ENCODE measurements at places on chromosomes 11 and 22.

DNA sequence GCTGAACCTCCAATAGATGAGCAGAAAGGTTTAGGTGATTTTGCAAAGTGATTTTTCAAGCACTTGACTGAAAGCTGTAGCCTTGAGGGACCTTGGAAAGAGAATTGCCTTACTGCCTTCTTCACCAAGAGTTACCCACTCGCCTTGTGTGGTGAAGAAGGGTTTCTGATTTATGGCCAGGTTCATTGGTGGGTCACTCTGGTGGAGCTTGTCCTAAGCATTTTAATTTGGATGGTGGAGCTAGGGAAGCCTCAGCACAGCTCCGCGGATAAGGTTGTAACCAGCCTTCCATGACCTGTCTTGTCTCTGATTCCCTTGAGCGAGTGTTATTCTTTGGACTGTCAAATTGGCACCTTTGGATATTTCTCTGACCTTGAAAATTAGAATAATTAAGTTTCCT, 226.4 kb downstream of the FAT3 start:
- no peak for DNase-seq

DNA sequence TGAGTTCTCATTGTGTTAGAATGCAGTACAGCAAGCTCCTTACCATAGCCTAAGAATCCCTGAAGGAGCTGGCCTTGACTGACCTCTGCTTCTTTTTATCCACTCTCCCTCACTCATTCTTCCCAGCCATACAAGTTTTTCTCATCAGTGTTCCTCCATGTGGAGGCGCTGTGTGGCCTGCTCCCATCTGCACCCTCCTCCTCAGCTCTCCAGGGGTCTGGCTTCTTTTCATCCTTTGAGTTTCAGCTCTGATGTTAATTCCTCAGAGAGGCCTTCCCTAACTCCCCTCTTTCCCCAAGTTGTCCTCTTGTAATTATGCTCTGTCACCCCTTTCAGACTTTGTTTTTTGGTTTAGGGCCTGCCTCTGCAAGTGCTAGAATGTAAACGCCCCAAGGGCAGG, 144.8 kb downstream of the WNT7B start:
- no peak for DNase-seq

DNA sequence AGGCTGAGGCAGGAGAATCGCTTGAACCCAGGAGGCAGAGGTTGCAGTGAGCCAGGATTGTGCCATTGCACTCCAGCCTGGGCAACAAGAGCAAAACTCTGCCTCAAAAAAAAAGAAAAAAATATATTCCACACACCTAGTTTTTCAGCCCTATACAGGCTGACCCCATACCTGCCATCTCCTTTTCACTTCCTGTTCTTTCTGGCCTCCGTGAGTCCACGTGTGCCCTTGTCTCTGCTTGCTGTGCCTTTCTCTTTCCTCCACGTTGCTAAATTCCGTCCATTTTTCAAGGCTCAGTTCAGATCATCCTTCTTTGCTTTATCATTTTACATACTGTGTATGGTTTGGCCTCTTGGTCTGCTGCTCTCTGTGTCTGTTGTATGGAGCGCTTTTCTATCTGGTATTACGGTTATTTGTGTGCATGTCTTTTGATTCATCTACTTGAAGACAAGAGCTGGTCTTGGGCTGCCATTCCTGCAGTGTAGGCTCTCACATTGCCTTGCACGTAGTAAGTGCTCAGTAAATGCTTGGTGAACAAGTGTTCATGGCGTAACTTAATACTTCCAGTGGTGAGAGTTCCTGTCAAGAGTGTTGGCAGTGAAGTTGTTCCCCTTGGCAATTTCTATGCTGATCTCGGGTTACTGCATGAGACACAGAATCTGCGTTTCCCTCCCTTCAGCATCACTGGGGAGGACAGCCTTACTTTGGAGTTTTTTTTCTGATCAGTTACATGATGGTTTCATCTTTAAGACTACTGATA, 57.5 kb downstream of the PTPRJ start:
- DNase-seq = no peak

DNA sequence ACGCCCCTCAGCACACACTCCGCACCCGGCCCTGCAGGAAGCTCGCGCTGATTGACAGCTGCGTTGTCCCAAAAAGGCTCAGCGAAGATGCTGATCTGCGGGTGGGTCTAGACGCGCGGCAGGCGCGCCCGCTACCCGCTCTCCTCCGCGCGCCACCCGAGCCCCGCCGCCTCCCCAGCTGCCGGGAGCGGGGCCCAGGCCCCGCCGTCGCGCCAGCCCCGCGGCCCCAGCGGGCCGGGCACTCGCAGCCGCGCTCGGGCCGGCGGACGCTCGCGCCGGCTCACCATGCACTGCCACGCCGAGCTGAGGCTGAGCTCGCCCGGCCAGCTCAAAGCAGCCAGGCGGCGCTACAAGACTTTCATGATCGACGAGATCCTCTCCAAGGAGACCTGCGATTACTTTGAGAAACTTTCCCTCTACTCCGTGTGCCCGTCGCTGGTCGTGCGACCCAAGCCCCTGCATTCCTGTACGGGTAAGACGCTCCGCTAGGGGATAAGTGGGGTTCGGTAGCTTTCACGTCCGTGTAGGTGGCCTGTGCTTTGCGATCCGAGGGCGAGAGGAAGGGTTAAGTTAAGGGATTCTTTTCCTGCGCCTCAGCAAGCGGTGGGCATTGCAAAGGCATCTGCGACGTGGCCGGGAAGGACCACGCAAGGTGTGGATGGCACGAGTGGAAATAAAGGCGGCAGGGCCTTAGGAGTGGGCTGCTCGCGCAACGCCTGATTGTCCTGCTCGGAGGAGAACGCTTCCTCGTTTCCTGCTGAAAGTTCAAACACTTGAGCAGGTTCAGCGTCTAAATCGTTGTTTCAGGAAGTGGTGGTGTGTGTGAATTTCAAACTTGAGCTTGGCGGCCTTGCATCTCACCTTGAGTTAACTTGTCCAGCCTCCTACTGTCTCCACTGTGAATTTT, at the start of gene BARX2:
Gene BARX2 (plus strand): TSS at position 98 of the 907 bp plus-strand sequence. CDS start 188 bp downstream, at position 286.
- peak; percentile 90 for DNase-seq

GRCh38 chr22:50105208-50106100, 15.6 kb downstream of the MOV10L1 start:
- DNase-seq = no peak

- DNase-seq = no peak
Measured at GRCh38 chr11:73384531-73384871, 8.3 kb downstream of the RELT start.

- no peak for DNase-seq
Measured at GRCh38 chr11:123408619-123409455, 21.2 kb upstream of the GRAMD1B start.

DNA sequence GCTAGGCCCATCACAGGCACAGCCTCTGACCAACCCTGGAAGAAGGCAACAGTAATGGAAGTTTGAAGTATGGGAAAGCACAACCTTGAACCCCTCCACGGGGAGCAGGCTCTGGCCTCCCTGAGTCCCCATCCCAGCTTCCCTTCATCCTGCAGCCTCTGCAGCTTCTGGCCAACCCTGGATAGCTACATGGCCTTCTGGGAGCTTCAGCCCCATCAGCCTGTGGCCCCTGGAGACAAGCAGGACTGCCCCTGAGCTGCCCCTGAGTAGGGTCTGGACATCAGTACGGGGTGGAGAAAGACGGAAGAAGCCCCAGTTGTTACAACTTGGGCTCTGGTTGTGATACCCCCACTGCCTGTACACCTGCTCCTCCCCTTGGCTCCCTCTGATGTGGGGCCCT, 113.8 kb upstream of the CD82 start:
- no peak for DNase-seq

GRCh38 chr11:128963744-128964325, 21.2 kb upstream of the TP53AIP1 start:
- DNase-seq = no peak

GRCh38 chr22:50225200-50225969, 19.4 kb downstream of the TUBGCP6 start:
- no peak for DNase-seq

GRCh38 chr11:130476200-130476921, 27.9 kb downstream of the ADAMTS15 start:
- peak; percentile 30 for DNase-seq

GRCh38 chr11:44775366-44775984, 48.7 kb downstream of the TSPAN18 start:
- peak; percentile 77 for DNase-seq

DNA sequence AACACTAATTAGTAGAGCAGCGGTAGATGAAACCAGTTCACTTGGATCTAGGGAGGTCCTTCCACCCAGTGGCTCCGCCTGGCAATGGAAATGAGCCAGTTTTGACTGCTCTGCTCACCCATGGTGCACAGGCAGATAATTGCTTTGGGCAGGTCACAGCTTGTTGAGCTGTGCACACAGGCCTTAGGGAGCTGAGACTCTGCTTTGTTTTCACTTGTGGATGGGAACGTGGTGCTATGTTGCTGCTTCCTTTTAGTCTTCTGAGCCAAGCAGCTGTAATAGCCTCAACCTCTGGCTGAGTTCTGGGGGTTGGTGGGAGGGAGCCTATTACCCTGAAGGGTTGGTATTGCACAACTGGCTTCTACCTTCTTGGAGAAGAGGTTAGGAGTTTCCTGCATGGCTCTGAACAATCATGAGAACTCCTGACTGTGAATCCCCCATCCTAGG, 262.3 kb upstream of the MTNR1B start:
- DNase-seq = no peak

GRCh38 chr22:30324014-30324730, 2.6 kb downstream of the TBC1D10A start:
- DNase-seq = no peak

GRCh38 chr11:110032259-110032658, 60.9 kb upstream of the ZC3H12C start:
- no peak for DNase-seq

DNA sequence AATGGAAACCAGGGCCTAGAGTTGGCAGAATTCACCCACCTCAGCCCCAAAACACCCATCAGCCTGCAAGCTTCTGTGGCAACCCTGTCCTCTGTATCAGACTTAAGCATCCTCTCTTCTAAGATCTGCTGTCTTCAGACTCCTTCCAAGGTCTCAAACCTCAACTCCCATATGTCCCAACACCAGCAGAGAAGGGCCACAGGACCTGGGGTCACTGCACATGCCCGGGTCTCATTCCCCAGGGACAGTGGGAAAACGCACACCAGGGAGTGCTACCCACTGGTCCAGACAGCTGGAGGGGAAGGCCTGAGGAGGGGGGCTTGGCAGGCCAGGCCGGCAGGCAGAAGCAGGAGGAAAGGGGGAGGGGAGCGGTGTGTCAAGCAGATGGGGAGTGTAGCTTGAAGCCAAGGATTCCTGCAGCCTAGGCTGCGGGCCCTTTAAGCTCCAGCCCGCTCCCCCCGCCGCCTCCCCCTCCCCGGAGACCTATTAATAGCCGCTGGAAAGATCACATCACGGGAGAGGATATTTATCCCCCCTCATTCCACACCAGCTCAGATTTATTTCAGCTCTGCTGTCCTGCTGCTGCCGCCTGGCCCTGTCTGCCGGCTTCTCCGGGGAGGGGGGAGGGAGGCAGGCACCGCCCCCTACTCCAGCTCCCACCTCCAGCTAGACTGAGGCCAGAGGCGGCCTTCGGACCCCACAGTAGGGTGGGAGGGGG, 16.7 kb downstream of the BCL9L start:
- DNase-seq = peak; percentile 75

- DNase-seq = no peak
Measured at GRCh38 chr11:133385781-133386180, 146.5 kb downstream of the OPCML start.

DNA sequence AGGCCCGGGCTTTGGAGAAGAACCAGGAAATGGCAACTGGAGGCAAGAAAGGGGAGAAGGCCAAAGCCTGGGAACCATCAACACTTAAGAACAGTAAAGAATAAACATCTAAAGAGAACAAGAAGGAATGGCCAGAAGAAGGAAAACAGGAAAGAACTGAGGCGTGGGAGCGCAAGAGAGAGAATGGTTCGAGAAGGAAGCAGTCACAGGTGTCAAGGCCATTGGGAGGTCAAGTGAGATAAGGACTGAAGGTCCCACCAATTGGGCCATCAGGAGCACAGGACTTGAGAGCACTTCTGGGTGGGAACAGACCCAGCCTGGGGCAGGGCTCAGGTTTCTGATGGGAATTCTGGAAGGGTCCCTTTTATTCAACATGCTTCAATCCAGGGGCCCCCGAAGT, 697 bp upstream of the SCGB1A1 start:
- no peak for DNase-seq

- DNase-seq = no peak
Measured at GRCh38 chr11:102920118-102920684, 35.3 kb downstream of the MMP13 start.

GRCh38 chr11:118211006-118211405, 13.8 kb downstream of the JAML start:
- DNase-seq = no peak

DNA sequence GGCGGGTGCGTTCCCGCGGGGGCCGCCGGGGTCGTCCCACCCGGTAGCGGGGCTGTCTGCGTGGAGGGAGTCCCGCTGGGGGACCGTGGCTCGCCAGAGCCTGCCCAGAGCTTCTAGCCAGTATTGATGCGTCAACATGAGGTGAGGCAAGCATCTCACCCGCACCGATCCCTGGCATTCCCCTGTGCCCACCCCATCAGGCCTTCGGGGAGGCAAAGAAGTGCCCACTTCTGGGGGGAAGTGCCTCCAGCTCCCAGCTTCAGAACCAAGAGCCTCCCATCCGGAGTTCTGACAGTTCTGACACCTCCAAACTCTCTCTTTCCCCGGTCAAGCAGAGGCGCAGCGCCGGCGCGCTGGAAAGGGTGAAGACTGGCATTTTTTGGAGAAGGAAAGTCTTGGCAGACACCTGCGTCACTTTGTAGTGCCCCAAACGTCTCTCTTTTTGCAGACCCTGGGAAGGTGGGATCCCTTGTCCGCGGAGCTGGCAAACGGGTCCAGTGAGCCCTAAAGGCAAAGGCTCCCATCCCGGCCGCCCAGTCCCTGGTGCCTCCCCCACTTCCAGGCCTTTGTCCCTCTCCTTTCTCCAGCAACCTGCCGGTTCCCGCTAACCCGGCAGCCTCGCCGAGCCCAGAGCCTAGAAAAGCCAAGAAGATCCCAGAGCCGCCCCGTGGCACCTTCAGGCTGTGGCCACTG, 3.2 kb upstream of the PAX6 start:
- DNase-seq = no peak

GRCh38 chr22:48534395-48534958, 1293.2 kb downstream of the BRD1 start:
- no peak for DNase-seq

DNA sequence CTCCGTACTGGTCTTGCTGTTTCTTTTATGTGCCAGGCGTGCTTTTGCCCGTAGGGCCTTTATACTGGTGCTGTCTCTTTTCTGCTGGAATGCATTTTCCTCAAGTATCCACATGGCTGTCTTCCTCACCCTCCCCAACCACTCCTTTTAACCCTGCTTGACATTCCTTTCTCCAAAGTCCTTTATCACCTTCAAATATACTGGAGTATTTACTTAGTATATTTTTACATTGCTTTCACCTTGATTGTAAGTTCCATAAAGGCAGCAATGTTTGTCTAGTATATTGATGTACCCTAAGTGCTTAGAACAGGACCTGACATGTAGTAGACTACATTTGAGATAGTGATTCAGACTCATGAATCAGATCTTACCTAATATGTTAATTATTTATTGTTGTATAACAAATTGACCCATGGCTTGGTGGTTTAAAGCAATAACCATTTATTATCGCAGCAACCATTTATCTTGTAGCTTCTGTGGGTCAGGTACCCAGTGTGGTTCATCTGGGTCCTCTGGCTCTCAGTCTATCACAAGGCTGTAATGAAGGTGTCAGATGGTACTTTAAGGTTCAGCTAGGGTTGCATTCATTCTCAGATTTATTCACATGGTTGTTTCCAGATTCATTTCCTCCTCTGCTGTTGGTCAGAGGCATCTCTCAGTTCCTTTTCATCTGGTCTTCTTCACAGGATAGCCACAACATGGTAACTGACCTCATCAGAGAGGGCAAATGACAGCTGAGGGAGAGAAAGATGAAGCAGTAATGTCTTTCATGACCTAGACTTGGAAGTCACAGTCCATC, 34.2 kb downstream of the DDX10 start:
- peak; percentile 18 for DNase-seq
